ENCODE measurements at places on chromosomes 6 and 20.

- no peak for DNase-seq
These were observed 44.3 kb downstream of the PDYN start for GRCh38 chr20:1949347-1950100.

DNA sequence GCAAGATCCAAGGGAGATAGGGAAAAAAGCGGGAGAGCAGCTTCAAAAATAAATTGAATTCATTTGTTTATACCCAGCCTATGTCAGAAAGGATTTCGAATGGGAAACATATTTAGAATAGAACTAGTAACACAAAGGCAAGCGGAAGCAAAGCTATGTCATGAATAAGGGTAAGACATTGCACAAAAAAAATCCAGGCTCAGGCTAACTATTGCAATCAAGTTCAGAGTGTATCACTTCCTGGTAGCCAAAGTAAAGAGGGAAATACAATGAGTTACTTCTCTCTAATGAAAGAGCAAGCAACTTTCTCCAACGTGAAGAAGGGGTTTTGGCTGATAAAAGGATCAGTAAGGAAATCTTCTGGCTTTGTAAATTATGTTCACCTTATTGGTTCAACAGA, 212.8 kb downstream of the ZMYND8 start:
- DNase-seq, result no peak

DNA sequence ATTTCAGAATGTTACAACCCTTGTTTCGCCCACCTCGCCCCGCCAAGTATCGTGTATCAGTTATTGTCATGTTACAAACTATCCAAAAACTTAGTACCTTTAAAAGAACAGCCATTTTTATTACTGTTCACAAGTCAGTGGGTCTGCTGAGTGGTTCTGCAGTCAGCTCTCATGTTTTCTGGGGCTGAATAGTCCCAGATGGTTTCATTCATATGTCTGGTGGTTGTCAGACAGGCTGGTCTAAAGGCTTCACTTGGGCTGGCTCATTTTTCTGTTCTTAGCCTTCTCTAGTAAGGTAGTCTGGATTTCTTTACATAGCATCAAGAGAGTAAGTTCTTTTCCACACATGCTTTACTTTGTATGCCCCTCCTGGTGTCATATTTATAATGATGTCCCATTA, 8.6 kb downstream of the ZNF292 start:
- no peak for DNase-seq

DNA sequence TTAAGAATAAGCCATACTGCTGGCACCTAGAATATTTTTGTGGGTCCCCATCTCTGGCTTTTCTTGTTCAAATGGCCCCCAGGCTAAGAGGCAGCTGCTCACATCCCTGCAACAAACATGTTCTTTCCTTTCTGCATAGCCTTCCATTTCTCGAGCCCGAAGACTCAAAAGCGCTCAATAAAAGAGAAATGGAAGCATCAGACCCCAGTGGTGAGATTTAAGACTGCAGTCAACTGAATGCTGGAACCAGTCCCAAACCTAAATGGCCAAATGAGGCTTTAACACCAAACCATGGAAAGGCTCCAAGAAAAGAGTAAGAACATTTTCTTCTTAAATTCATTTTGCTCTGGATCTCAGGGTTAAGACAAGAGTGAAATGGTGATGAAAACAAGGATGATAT, 122.1 kb upstream of the TRAF3IP2 start:
- DNase-seq, result no peak

- DNase-seq, result no peak
These were observed 171.4 kb downstream of the ZFAND3 start for GRCh38 chr6:37990762-37991525.

GRCh38 chr20:63183422-63184146, 32.3 kb downstream of the YTHDF1 start:
- DNase-seq, result peak; percentile 23

DNA sequence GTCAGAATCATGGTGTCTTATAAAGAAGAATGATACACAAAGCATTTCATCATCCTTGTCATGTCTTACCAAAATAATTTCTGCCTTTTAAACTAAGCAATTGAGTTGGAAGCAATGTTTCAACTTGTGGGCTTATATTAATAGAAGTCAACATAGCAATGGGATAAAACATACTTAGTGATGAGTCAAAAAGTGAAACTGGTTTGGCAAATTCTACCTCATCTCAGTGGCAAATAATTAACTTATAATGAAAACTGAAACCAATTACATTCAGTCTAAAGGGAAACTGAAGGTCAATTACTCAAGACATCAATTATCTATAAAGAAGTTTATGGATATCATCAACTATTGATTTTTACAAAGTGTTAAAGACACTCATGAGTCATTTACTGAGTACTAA, 463.8 kb downstream of the BMP2 start:
- no peak for DNase-seq

DNA sequence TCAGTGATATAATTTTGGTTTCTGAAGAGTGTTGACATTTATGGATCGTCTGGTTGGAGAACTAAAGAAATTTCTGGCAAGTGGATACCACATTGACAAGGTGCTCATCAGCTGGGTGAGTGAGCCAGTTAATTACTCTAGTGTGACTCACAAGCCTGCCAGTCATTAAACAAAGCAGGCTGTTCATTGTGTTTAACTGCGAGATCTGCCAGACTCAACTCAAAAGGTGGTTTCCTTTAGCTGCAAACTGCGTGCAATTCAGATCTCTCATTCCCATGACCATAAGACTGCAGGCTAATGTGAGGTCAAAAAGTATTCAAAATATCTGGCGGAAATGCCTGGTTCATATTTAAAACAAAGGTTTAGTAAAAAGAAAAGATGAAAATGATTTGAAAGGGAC, 32.5 kb upstream of the IYD start:
- peak; percentile 6 for DNase-seq

DNA sequence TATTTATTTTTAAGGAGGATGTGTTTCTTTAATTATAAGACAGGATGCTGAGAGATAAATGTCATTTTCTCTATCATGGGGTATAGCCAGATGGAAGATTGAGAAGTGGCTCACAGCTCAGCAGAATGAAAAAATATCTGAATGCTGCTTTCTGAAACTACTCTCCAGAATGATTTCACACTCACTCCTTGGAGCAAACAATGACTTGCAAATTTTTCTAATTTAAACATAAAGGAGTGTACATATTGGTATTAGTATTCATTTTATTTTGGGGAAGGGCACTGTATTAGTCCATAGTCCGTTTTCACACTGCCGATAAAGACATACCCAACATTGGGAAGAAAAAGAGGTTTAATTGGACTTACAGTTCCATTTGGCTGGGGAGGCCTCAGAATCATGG, 52.4 kb upstream of the TRIM26 start:
- DNase-seq, result no peak

GRCh38 chr20:36135159-36135558, 19.4 kb upstream of the EPB41L1 start:
- DNase-seq, result no peak

DNA sequence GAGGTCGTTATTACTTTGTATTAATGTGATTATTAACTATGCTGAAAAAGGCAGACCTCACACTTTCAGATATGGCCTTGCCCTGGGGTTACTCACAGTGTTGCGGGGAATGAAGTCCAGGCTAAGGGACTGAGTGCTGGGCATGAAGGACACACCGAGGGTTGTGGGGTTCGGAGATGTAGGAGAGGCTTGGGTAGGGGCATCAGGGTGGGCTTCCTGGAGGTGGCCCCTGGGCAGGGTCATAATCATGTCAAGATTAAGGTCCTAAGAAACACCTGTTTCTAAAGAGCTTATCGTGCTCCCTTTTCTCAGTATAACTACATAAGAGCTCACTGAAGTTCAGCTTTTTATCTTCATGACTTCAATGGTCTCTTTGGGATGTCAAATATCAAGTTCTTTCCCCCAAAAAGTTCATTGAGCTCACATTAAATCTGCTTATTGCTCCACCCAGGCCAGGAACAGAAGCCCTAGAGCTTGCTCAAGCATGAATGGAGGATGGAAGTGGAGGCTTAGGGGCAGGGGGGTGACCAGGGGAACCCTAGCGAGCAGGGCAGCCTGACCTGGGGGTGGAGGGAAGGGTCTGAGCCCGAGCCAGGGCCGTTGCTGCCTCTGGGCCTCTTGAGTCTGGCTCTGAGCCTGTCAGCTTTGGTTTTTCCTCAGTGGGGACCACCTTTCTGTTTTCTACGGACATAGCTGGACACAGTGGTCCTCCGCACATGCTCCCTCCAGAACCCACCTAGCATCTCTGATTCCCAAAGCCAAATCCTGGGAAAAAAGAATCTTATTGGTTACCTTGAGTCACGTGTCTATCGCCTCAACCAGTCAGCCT, 37.3 kb upstream of the TGM2 start:
- DNase-seq, result no peak

DNA sequence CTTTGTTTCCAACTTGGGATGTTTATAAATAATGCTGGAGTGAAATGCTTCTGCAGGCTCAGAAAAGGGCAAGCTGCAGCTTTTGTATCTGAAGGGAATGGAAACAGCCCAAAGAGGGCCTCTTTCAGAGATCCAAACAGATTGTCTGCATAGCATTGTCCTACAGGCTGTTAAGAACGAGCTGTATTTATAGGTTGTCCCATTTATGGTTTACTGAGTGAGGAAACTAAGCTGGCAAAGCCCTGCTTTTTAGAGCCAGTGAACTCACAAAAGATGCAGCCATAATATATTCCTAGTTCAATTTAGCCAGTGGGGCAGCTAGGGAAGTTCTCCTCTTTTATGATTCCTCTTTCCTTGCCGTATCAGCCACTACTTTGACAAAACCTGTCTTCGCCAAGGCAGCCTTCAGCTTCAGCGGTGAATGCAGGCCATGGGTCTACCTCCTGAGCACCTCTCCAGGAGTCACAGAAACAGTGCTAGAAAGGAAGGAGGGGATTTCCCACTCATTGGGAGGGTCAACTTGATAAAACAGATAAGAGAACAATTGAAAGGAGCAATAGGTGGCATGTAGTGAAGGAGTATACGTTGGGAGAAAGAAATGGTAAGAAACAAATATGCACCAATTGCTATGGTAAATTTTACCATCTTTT, 15.0 kb downstream of the KIAA0319 start:
- no peak for DNase-seq

DNA sequence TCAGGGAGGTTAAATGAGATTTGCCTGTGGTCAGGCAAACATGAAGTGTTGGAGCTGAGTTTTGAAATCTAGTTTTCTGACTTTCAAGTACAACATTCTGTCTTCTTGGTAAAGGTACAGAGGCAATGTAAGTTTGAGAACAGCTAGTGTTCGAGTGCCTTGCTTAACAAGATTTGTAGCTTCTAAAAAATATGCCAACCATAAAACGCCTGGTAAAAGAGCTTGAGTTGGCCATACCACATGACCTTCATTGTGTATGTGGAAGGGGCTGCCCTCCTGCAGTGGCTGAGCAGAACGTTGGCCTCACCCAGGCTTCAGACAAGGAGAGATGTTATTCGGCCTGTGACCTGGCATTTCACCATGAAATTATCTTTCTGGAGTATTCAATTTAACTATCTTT, 86.5 kb downstream of the MAP7 start:
- no peak for DNase-seq

GRCh38 chr20:46302106-46302505, 6.2 kb downstream of the CDH22 start:
- no peak for DNase-seq

- no peak for DNase-seq
These were observed 112.8 kb downstream of the LAMP5 start for GRCh38 chr20:9627219-9627618.

GRCh38 chr6:18495236-18495635, 108.1 kb downstream of the RNF144B start:
- no peak for DNase-seq

DNA sequence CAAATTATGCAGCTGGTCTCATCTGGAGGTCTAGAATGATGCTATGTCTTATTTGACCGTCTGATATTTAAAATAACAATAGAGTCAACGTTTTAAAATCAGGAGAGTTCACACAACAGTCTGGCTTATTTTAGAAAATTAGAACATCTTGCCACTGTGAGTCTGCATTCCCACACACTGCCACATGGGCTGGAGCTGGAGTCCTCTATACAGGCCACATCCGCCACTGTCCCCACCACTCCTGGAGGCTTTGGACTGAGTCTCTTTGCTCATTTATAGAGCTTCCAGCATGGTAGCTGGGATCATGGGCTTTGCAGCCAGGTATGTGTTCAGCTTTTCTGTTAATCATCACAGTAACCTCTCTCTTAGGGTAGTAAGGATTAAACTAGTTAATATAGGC, 68.8 kb upstream of the ZNFX1 start:
- no peak for DNase-seq

- no peak for DNase-seq
These were observed 26.3 kb upstream of the ETV7 start for GRCh38 chr6:36413489-36414480.

DNA sequence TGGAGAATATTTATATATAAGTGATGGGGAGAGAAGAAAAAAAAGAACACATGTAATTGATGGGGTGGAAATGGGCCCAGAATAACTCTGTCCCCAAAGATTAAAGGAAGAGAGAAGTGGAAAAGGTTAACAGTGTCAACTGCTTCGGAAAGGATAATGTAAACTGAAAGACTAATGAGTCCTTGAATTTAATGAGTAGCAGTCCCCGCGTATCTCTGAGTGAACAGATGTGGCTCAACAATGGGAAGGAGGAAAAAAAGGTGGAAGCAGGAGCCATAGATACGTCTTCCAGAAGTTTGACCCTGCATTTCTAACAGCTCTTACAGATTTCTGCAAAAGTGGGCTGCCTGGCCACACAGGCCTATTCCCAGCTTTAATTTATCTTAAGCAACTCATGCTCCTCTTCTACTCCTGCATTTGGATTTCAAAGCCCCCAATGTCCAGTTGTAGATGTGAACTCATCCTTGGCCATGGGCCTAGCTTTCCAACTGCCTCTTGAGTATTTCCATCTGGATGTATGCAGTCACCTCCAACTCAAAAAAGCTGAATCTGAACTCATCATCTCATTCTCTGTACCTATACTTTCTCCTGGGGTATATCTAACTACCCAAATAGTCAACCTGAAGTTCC, 61.3 kb downstream of the DST start:
- no peak for DNase-seq

DNA sequence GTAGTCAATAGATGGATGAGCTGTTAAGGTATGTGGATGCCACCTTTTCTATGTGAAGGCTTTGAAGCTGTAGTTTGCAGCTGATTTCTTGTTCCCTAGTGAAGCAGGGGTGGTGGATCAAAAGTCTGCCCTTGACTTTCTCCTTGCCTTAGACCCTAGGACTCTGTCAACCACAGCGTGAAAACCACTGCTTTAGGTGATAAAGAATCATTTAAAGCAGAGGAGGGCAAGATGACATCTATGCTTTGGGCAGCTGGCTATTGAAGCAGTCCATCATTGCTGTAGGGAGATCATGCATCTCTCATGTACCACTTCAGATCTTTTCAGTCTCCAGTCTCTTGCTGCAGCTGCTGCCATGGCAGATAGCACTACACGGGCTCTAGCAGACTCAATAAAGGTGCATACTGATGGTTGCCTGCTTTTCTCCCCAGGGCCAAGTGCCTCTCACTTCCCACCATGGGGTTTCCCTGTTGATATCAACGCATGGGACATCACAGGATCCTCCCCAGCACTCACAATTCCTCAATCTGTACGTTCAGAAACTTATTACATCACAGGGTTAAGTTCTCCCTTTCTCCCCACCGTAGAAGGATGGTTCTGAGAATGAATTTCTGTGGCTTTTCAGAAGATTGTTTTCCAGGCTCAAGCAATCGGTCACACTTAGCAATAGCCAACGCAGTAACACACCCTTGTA, 122.0 kb upstream of the STMND1 start:
- no peak for DNase-seq

GRCh38 chr6:100166956-100167355, 172.9 kb upstream of the MCHR2 start:
- no peak for DNase-seq

Measured in T-helper 2 cell treated with Interferon-gamma antibody and Interleukin-4, amounts not matched to agents 5 μg/mL and 100 μg/mL, for 36 hours (primary cell).